HCT116 (cell line): ENCODE measurements at places on chromosomes 1 and 21.

- no peak for DNase-seq
Observed at GRCh38 chr1:71792264-71792663, 490.1 kb downstream of the NEGR1 start.

- no peak for DNase-seq
Observed at GRCh38 chr1:2283991-2284895, 56.1 kb downstream of the SKI start.

DNA sequence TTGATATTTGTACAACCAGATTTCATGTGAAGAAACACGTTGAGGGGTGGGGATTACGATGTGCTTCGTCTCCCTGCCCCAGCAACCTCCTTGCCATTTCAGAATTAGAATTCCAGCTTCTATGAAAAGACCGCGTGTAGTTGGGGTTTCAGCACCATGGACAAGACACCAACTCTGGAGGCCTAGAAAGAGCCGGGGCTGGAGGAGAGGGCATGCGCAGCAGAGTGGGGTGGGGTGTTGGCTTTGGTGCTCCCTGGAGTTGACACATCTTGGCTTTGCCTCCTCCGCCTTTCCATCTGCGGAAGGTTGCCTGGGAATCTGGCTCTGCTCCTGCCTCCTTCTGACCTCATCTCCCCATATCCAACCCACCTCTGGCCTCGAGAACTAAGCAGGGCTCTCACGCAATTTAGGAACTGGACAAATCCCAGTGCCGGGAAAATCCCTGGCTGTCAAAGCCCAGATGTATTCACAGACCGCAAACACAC is 11.8 kb downstream of the HTR6 start:
- DNase-seq, result no peak

GRCh38 chr1:184497959-184498723 is 111.3 kb downstream of the C1orf21 start:
- DNase-seq, result no peak

- DNase-seq, result no peak
Observed at GRCh38 chr1:15579683-15580047, 5.2 kb downstream of the AGMAT start.

DNA sequence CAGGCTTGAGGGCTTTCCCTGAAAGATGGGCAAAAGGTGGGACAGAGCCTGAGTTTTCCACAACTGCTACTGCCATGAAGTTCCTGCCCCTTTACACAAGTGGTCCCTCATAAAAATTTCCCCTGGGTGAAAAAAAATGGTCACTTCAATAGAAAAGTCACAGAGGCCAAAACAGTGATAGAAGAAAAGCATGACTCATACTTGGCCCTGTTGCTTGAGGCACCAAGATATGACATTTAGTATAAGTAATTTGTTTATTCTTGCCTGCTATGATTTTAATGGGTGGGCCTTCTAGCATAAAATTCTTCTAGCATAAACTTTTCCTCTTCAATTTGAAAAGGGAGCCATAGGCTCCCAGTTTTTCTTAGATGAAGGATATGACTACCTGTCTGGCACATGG is 280.2 kb downstream of the DPYD start:
- no peak for DNase-seq

DNA sequence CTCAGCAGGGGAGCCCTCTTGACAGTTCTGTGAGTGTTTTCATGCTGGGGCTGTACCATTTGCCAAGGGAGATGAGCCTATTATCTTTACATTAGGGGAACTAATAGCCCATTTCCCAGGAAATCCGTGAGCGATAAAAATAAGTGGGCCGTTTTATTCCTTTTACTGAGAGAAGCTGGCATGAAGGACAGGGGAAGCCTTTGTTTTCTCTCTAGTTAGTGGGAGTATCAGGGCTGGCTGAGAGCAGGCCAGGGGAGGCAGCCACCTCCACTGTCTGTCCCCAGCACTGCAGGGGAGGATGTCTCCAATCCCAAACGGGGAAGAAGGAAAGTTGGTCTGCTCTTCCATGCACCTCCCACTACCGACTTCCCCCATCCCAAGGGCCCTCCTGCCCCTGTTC is 2.5 kb downstream of the UBL4B start:
- DNase-seq, result no peak
